ENCODE measurements at places on chromosomes 12 and 14.

- no peak for DNase-seq
These were observed 18.0 kb upstream of the CTDSP2 start for GRCh38 chr12:57864442-57865083.

DNA sequence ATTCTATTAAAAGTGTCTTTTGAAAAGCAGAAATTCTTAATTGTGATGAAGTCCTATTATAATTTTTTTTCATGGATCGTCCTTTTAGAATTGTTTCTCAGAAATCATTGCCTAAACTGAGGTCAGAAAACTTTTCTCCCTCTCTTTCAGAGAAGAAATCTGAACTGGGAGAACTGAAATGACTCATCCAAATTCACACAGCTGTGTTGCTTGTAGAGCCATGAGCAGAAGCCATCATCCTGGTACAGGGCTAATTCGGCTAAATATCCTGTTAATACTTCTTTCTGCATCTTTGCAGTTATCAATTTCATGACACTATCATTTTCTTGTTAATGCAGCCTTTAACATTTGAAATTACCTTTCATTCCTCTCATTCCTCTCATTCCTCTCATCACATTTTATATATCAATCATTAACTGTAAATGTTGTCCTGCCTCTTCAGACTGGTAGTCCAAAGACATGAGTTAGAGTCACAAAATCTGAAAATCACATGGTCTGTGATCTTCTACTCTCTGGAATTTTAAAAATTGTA is 15.5 kb downstream of the SLC15A5 start:
- no peak for DNase-seq

DNA sequence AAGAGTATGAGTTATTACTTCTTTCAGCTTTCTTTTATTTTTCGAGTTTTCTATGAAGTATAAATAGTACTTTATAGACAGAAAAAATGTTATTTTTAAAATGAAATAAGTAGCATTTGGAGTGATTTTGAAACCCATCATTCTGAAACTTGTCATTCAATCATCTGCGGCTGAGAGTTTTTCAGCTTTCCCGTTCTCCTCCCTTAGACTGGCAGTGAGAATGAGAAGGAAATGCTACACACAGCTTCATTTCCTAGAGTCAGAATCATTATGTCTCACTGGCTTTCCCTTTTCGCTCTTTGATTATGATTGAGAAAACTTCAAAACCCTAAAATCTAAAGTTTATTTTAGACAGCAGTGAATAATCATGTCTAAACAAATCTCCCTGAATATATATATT is 33.7 kb upstream of the GNPNAT1 start:
- no peak for DNase-seq

DNA sequence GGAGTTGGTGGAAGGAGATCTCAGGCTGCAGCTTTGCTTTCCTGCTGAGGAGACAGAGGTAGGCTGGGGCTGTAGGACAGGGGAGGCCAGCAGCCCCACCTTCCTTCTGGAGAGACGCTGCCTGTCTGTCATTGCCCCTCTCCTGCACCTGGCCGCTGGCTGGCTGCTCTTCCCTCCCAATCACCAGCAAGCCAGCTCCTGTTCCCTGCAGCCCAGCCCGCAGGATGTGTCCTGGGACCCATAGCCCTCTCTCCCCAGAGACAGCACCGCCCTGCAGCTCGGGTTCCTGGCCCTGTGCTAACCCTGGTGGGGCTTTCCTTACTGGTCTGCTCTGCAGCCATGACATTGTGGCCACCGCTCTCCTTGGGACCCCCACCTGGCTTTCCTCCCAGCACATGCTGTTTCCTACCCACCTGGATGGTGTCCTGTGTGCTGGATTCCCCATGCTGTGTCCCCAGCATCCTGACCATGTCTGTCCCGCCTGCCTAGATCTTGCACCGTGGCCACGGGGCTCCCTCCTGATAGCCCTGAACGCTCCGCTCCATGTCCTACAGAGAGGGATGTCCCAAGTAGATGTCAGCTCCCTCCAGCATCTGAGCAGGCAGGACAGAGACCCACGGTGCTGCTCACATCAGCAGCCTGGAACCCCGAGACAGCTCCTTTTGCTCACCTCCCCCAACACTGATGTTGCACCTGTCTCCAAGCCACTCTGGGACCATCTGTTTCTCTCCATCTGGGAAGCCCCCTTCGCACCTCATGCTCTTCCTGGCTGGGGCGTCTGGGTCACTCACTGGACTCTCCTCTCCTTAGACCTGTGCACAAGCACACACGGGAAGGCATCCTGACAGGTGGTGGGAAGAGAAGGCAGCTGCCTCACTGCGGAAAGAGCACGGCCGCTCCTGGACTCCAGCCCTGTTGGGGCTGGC is 1.1 kb upstream of the MTA1 start:
- no peak for DNase-seq

DNA sequence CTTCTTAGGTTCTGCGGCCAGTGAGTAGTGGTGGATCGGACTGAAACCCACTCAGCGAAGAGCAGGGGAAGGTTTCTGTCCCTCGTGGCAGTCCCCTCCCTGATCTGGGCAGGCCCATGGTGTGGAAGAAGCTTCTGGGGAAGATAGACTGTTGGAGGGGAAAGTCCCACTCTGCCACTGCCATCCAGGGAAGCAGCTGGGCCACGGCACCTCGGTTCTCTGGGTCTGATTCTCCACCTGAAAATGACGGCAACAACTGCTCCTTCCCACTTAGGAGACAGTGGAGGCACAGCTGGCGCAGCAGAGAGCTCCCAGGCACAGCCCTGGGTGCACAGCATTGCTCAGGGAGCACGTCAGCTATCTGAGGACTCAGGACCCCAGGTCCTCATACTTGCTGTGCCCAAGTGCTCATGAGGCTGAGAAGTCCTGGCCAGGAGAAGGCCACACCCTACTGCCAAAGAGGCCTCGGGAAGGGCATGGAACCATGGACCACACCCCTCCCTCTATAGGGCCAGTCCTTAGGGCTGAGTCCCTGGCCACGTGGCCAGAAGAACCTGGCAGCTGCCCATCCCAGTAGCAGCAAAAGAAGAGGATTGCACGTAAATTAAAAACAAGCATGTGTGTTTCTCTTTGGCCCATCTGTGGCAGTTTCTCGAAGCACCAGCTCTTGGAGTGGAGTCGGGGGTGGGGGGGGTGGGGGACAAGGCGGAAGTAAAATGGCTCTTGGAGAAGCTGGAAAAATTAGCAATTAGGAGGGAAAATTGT is 85.3 kb upstream of the BCL11B start:
- DNase-seq = no peak

- DNase-seq = no peak
These were observed 20.4 kb downstream of the CLMN start for GRCh38 chr14:95299271-95299670.

DNA sequence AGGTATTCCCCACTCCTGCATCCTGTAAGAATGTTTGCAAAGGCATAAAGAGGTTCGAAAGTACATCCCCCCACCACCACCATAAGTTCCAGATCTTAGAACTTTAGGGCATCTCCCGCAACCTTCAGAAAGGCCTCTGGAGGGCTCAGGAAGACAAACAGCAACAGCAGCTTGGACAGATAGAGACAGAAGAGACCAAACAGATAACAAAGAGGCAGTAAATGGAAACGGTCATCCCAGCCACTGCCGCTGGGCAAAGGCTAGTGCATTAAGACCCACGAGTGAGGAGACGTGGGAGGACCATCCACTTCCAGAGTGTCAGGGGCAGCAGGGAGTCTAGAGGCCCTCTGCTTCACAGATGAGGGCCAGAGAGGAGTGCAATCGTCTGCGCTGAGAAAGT is 124.3 kb downstream of the CRACR2A start:
- DNase-seq = no peak

DNA sequence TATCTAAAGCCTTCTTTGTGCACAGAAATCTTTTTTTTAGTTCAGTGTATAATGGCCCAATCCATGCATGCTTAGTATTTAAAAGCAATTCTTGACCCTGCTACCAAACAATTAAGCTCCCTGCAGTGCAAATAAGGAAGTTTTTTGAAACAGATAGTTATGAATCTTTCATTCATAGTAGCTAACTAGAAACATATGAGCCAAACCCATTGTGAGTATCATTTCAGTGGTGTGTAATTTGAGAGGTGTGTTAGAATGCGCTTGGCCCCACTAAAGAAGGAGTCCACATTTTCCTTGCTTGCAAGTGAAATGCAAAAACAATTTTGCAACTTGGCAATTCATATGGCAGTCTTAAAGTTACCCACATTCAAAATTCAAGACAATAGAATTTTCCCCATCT is 14.4 kb downstream of the EPS8 start:
- DNase-seq = no peak

- no peak for DNase-seq
These were observed 251.0 kb downstream of the DIO2 start for GRCh38 chr14:79960288-79960687.

- DNase-seq = no peak
These were observed 65.5 kb upstream of the PRKD1 start for GRCh38 chr14:29993143-29993542.

DNA sequence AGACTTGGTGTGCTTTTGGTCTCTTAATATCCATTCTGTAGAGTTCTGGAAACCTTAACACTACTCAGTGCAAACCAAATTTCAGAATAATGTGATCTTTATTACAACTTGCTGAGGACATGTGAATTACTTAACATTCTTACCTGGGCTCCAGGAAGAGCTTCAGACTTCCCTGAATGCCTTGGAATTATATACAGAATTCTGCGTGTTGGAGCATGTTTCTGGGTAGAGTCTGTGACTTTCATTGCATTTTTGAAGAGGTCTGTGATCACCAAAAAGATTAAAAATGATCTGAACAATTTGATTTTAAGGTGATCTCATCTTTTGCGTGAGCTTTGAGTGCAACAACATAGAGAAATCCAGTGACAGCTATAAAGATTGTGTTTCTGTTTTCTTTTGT is 35.4 kb downstream of the ZDHHC17 start:
- DNase-seq = no peak

GRCh38 chr12:131147894-131148293 is 194.2 kb downstream of the ADGRD1 start:
- DNase-seq = no peak

- no peak for DNase-seq
These were observed 130.8 kb upstream of the FLRT2 start for GRCh38 chr14:85399186-85399585.

- no peak for DNase-seq
These were observed 123.2 kb downstream of the FBXL14 start for GRCh38 chr12:1471224-1471623.

GRCh38 chr12:92505254-92506231 is 197.2 kb upstream of the PLEKHG7 start:
- DNase-seq = peak; percentile 72

DNA sequence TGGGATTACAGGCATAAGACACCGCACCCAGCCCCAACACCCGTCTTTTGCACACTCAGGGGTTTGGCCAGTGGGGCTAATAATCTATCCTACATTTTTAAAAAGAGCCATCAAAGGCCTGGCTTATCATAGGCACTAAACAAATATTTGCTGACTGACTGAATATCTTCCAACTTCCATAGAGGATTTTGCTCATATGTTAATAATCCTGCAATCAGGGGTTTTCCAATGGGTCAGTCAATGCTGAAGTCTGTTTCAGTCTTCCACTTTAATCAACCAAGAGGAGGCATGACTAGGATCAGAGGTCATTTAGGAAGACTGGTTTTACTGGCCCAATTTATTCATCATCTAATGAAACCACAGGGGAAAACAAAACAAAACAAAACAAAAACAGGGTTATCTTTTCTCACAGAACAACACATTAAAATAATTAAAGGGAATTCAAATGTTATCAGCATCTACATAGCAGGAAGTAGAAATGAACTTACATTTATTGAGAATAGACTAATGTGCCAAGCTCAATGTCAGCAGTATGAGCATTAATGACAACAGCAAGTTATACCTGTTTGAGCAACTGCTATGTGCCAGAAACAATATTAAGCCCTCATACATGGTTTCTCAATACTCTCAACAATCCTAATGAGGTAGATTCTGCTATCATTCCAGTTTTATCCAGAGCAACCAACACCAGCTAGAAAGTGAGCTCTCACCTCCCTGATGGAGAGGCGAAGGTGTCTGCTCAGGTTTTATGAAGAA is 372.2 kb downstream of the EGLN3 start:
- DNase-seq = no peak

DNA sequence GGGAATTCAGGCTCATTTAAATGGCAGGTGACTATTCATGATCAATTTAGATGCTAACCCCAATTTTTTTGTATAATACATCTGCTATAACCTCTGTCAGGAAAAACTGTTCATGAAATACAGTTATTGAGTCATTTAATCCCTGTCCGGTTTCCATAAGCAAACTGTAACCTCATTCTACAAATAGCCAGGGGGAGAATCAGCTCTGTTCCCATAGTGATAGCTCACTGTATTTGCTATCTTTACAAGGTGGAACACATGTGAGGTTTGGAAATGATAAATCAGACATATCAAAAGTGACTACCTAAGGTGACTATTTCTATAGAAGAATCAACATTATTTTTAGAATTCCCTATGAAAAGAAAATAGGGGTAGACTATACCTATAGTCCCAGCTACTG is 38.6 kb upstream of the VPS33A start:
- no peak for DNase-seq

DNA sequence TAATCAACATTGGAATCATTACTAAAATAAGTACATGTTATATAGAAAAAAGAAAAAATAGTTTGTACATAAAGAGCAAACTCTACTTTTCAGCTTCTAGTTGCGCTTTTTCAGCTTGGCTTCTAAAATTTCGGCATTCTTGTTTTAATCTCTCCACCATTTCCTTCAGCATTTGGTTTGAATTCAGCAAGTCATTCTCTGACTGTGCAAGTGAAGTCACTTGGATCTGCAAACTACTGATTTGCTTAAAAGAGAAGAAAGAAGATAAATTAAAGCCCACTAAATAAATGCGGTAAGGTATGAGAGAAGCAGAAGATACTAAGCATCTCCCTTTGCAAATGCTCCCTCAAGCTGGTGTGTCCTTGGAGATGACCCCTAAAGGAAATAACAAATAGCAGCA is 126.3 kb downstream of the CEP83 start:
- no peak for DNase-seq

DNA sequence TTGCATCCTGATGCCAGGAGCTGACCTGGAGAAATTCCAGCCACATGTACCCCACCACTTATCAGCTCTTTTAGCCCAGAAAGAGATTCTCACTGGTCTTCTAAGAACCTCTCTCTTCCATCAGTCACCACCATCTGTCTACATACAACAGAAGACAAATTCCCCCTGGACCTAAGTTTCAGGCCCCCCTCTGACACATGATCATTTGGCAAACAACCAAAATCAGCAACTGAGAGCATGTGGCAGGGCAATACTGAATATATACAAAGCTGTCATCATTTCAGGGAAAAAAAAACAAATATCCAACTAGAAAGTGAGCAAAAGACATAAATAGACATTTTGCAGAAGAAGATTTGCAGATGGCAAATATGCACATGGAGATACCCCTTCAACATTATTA is 180.2 kb downstream of the FOXN3 start:
- DNase-seq = no peak

All from activated CD4-positive, alpha-beta T cell treated with anti-CD3 and anti-CD28 coated beads, Interleukin-2, amount 50 U/mL, for 48 hours (primary cell).